ENCODE measurements at places on chromosomes 11 and 22.

DNA sequence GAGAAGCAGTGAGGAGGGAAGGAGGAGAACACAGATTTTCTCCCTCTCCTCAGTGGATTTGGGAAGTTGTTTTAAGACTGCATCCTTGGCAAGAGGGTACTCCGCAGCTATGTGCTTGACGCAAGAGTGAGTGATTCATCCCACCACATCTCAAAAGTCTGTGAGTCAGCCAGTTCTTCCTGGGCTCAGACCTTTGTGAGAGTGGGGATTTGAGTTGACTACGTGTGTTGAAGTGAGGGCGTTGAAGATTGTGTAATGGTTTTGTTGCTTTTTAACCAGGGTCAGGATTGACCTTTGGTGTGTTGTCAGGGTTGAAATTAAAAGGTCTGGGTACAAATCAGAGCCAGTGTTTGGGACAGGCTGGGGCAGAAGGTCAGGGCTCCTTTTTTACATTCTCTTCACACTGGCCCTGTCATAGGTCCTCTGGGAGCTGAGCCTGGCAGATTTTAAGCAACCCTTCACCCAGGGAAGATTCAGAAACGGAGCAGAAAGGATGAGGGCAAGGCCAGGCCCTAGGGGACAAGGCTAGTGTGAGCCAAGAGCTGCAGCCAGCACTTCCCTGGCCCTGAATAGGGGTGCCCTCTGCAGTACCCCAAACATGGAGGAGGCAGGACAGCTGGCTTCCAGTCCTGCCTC, 4.2 kb upstream of the C11orf86 start:
- DNase-seq = peak; percentile 99

GRCh38 chr11:70482529-70482917, 84.2 kb downstream of the CTTN start:
- no peak for DNase-seq

DNA sequence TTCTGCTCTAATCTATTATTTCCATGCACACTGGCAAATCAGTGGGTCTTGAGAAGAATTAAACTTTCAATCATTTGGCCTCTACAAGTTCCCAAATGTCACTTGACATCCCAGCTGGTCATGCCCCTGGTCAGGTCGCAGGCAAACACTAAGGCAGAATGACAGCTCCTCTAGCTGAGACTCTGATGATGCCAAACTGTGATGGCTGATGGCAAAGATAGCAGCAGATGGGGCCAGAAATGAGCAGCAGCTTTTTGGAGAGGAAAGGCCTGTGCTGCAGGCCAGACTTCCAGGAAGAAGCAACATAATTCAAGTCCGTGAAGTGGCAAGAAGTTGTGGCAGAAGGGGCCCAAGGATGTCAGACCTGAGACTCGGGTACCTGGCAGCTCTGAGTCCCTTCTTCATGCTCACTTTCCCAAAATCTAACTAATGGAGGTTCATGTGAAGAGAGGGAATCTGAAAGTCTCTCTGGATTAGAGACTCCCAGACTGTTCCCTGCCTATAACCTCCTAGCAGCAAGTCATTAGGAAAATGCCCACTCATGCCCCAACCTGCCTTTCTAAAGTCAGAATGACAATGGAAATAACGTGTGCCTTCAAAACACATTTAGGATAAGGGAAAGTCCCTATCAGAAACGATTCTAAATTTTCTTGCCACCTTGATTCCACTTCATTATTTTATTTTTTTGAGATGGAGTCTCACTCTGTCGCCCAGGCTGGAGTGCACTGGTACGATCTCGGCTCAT, 9.4 kb upstream of the PMM1 start:
- DNase-seq = no peak

DNA sequence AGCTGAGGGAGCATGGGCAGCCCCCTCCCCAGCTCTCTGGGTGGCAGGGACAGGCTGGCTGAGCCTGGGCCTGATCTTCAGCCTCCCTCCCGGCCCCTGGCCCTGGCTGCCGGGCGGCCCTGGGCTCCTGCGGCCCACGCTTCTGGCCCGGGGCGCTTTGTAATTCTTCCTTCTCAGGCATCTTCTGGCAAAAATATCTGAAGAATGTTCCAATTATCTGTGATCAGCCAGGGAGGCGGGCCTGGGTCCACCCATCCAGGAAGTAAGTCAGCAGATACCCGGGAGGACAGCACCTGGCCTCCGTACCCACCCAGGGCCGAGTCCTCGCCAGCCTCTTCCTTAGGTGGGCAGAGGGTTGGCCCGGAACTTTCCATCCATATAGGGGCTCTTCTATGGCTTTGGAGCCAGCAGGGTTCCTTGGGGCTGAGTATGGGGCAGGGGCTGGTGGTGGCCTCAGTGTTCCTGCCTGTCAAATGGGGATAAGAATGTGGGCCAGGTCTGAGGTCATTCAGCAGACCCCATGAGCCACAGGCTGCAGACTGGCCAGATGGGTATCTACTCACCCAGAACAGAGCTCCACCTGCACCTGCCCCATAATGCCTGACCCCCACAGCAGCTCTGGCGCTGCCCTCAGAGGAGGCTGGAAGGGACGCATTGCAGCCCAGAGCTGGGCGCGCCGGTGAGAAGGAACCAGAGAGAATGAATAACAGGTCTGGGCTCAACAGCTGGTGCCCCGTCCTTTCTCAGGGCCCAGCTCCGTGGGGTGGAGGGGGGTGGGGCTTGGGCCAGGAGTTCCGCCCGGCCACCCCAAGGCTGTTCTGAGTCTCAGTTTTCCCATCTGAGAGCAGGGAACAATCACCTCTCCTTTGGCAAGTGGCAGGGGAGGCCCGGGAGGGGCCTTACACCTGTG, 16.2 kb downstream of the WNT7B start:
- no peak for DNase-seq

GRCh38 chr11:4095509-4096230, 1.1 kb downstream of the RRM1 start:
- peak; percentile 69 for DNase-seq

DNA sequence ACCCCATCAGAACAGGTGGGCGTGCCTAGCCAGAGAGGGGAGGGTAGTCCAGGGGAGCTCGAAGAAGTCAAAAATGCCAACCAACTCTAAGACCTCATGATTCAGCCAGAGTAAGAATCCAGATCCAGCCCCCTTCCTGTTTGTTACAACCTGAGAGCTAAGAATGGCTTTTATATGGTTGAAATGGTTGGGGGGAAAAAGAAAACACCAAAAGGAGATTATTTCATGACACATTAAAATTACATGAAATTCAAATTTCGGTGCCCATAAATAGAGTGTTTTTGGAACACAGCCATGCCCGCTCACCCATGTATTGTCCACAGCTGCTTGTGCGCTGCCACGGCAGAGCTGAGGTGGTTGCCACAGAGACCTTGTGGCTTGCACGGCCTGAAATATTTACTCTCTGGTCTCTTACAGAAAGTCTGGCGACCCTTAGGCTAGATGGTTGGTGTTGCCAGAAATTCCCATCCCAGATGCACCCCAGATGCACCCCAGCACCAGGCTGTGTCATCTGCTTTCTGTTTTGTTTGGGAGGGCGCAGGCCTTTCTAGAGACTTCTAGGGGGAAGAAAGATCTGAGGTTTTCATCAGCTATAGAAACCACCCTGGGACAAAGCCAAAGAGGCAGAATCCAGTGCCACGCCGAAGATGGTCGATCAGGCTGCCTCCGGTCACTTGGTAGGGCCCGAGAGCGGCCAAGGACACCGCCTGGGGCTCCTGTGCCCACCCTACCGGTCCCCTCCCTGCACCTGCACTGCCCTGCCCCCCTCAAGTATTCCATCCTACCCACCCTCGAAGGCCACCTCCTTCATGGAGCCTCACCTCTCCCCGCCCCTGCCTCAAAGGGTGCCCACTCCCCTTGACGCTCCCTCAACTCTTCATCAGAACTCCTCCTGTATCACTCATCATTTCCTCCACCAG, 80.2 kb downstream of the DSCAML1 start:
- DNase-seq = no peak

- DNase-seq = no peak
Observed at GRCh38 chr11:108758458-108758857, 93.6 kb downstream of the DDX10 start.

DNA sequence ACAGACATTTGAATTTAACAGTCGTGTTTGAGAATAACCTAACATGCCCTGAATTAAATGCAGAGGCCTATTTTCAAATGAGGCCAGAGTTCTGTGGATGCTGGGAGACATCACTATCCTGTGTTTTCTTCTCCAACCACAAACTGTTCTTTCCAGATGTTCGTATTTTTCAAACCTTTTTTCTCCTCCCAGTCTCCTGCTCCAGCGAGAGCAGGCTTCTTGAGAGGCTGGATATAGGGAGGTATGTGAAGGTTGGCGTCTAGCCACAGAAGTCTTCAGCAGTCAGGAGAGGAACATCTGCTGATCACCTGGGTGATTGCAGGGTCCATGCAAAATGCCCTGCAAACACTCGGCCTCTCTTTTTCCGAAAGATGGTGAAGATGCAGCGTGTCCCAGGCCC, 126.3 kb downstream of the C11orf91 start:
- DNase-seq = peak; percentile 73

- no peak for DNase-seq
Observed at GRCh38 chr22:31790240-31790639, 36.4 kb downstream of the DEPDC5 start.

GRCh38 chr11:119472856-119473222, 49.9 kb upstream of the THY1 start:
- no peak for DNase-seq

DNA sequence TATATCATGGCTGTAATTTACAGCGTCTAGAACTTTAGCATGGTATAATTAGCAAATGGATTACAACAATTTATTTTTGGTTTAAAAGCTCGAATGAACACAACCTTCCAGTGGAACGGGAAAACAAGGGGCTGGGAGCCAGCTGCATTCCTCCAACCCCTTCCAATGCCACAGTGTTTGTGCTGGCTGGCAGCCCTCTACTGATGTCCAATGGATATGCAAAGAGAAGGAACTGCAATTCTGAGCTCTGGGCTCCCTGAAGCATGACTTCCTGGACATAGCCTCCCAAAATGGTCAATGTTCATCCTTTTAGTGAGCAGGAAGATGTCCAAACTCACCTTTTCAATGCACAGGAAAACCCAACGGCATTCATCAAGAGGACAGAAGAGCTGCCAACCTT, 288.3 kb downstream of the TENM4 start:
- DNase-seq = no peak

DNA sequence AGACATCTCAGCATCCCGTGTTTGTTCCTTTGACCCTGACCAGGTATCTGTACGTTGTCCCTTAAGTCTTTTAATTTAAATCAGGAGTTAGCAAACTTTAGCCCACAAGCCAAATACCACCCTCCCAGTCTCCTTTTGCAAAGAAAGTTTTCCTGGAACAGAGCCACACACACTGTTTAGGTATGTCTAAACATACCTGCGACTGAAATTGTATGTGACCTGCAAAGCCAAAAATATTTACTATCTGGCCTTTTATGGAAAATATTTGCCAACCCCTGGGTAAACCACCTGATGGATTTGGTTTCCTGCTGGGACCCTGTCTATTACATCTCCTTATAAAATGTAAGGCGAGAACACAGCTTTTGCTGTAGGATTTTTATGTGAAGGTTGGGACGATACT, 20.2 kb upstream of the RCN1 start:
- DNase-seq = no peak

DNA sequence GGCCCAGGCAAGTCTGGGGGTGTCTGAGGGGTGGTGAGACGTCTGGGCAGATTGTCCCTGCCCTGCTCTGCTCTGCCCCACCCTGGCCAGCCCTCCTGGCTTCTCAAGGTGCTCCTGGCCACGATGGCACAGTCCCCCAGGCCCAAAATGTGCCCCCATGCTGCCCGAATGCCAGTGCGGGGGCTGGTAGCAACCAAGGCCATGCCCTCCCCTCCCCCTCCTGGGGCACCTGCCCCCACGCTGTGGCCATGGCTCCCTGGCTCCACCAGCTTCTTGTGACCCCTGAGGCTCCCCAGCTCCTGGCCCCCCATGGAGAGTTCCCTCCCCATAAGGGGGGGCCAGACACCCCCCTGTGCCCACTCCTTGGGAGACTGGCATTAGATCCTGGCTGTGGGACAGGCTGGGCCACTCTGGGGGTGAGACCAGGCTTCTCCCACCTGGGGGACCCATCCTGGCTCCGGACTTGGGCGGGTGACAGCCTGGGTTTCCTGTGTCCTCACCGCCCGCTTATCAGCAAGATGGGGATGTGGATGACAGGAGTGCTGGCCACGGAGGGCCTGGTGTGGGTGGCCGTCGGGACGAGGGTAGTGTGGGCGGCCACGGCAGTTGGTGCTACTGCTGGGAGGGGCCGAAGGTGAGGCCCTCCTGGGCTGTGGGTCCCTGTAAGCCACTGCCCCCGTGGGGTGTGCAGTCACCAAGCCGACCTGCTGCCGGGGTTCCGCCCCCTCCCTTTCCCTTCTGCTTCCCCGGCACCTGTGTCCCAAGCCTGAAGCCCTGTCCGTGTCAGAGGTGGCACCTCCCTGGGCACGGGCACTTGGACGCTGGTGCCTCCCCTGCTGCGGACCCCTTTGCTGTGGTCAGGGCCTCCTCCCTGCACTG, 15.9 kb upstream of the MUC6 start:
- DNase-seq = no peak

- no peak for DNase-seq
Observed at GRCh38 chr11:46414879-46415278, 23.3 kb upstream of the CHRM4 start.

GRCh38 chr22:31347251-31348008, 1.3 kb upstream of the PATZ1 start:
- DNase-seq = peak; percentile 59

DNA sequence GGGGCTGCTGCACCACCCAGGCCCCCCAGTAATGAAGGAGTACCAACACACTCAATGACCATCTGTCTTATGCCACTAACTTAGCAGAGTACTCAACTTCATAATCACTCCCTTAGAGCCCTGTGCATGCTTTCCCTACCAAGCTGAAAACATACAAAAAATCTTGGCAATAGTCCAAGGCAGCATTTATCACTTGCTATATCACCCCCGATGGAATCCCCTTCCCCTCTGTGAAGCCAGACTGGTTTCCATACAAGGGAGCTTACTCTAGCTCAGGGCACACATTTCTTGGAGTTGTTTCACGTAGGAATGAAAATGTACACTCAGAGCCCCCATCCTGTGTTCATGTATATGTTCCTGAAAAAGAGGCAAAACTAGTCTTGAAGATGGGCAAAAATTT, 301.3 kb upstream of the TENM4 start:
- no peak for DNase-seq

DNA sequence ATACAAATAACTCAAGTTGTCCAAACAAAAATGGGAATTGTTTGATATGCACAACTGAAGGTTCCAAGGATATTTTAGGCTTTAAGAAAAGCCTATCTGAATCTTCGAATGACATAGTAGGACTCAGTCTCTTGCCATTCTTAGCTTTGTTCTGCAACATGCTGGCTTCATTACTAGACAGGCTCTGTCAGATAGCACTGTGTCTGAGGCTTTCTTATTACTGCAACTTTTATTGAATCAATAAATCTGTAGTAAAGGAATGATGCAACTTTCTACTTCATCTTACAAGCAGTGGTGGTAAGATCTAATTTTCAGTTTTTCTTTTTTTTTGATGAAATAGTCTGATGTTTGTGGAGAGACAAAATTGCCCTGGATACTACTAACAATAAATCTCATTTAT, 319.3 kb upstream of the CCDC179 start:
- DNase-seq = no peak

GRCh38 chr11:104122011-104122635, 41.8 kb downstream of the PDGFD start:
- DNase-seq = no peak

- no peak for DNase-seq
Observed at GRCh38 chr11:2675540-2675939, 24.3 kb downstream of the KCNQ1OT1 start.

All from fibroblast of skin of abdomen (primary cell).